ENCODE measurements at places on chromosomes 2 and 18.

- DNase-seq, result no peak
These were observed 16.2 kb downstream of the GULP1 start for GRCh38 chr2:188307850-188308283.

DNA sequence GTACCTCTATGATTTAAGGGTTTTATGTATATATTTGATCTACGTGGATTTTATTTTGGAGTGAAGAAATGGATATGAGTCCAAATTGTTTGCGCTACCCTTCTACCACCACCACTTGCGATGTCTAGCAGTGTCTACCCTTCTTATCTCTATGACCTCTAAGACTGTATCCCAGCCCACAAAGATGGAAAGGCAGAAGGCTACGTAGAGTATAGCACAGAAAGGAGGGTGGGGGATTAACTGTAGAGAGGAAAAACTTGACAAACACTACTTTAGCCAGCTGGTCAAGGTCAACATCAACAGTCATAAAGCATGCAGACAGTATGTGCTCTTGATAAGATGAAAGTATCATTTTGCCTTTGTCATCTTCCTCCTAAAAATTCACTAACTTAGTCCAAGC lies 14.4 kb downstream of the ITSN2 start:
- DNase-seq, result no peak

DNA sequence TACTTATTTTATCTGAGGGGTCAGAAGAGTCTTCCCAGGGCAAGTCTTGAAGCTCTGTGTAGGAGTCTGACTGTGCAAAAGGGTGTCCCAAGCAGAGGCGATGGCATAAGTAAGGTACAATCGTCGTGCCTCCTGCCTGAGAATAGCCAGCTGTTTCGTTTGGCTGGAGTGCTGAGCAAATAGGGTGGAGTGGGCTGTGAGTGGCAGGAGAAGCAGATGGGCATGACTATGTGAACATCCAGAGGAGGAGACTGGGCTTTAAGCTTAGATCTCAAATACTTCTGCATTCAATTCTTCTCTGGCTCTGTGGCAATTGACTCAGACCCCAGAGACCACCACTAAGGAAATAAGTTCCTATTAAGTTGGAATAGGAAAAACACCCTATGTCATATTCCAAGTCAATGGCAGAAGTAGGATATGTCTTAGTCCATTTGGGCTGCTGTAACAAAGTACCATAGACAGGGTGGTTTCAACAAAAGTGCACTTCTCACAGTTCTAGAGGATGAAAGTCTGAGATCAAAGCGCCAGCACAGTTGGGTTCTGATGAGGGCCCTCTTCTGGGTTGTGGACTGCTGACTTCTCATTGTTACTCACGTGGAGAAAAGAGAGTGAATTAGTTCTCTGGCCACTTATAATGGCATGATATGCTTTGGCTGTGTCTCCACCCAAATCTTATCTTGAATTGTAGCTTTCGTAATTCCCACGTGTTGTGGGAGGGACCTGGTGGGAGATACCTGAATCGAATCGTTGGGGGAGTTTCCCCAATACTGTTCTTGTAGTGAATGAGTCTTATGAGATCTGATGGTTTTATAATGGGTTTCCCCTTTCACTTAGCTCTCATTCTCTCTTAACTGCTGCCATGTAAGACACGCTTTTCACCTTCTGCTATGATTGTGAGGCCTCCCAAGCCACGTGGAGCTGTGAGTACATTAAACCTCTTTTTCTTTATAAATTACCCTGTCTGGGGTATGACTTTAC lies 120.2 kb downstream of the LPIN1 start:
- no peak for DNase-seq

- no peak for DNase-seq
These were observed 84.8 kb downstream of the SH3RF3 start for GRCh38 chr2:109213646-109214433.

DNA sequence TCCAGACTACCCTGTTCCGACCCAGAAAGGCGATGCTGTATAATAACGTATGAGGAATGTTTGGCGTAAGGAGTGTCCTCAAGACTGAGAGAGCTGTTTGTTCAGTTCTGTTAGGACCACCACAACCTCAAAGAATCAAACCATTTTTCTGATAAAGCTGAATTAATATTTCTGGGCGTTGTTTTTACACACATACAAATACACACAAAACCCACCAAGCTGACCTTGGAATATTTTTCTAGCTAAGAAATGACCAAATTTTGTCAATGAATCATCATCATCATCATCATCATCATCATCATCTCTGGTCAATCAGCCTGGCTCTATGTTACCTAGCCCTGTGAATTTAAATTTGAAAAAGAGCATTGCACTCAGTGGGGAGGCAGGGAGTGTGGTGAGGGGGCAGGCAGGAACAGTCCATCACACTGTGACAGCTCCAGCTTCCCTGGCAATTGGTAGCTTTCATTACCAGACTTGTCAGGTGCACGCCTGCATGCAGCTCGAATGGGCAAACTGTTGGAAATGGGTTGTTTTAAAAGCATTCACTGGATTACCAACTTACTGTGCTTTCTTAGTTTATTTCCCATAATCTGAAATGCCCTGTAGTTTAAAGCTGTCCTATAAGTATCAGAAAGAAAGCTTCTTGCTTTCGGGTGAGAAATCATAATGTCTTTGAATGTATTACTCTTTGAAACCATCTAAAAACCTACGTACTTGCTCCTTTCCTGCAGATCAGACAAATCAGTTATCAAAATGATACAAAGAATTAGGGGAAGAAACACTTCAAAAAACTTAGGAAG lies 6.9 kb upstream of the POU3F3 start:
- DNase-seq, result no peak

- no peak for DNase-seq
These were observed 62.4 kb upstream of the MSH6 start for GRCh38 chr2:47720559-47720958.

DNA sequence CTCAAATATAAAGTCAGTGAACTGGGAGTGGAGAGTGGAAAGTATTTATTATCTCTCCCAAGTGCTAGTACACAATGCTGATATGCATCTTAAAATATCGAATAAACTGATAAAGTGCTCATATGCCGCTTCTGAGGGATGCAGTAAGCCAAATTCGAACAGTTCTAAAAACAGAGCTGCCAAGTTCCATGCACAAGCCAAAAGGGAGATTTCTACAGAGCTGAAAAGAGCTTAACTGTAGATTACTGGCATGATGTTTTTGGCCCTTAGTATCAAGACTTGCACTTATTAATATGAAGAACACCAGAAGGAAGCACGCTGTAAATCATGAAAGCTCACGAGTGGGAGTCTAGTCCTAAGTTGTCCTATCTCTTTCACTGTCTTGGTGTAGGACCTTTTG lies 7.9 kb downstream of the TMEFF2 start:
- DNase-seq, result peak; percentile 19

Data from hindlimb muscle (tissue), 1 donor.